ENCODE measurements at places on chromosomes 6 and 20.

DNA sequence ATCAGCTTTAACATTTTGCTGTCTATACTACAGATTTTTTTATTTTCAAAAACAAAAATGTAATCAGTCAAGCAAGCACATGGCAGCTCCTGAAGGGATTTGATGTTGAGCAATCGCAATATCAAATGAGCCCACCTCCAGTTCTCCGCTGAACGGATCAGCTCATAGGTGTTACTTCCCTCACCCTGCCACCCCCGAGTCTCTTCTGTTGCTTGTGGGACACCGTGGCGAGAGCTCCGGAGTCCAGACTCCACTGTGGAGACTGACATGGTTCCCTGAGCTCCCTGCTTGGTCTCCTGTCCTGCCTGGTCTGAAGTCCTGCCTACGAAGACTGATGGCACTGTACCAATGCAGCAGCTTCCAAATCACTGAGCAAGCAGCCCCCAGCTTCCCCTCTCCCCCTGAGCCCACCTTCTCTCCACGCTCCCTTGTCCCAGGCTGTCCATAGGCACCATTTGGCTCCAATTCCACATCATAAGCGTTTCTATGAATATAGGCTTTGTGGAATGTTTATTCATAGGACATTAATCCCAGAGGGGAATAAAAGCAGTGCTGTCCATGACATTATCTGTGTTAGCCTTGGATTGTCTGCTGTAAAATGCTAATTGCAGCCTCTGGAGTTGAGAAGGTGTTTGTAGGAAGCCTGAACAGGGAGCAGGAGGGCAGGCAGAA lies 162.2 kb downstream of the LY86 start:
- DNase-seq: no peak

DNA sequence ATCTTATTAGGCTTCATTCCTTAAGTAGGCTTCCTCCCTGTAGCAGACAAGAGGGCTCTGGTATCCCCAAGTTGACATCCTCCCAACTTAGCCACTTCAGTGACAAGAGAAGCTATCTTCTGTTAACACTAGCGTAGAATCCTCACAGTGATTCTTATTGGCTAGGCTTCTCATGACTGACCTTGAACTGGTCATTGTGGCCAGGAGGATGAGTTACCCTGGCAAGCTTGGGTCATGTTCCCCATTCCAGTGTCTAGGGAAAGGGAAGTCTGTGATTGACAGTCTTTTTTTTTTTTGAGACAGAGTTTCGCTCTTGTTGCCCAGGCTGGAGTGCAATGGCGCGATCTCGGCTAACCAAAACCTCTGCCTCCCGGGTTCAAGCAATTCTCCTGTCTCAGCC lies 7.1 kb downstream of the CDKAL1 start:
- DNase-seq: no peak

DNA sequence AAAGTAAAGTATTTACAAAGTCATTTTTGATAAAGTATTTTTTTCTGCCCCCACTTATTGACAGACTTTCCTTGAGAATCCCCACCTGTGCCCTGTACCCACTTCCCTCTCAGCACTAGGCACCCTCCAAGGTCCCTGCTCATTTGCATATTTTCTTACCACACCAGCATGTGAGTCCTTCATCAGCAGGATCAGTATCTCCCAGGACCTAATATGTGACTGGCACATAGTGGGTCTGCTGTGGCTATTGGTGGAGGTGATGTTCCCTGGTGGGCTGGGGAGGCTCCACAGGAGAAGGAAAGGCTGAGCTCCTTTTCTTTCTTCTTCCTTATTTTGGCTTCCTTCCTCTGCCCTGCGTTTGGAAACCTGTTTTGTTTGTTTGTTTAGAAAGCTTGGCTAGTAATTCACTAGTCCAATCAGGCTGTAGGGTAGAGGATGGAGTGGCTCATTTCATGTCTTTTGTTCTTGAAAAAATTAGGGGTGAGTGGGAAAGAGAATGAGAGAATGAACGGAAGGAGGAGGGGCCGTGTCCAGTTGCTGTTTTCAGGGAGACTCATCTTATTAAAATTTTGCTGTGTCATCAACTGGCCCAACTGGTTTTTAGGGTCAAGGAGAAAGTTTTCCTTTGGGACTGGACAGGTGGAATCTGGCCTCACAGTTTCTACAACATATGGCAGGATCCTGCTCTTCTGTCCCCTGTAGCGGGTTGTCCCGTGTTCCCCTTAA lies 2.8 kb upstream of the RNF24 start:
- DNase-seq: no peak

- no peak for DNase-seq
Observed at GRCh38 chr6:138101946-138102731, 5.1 kb downstream of the PERP start.

GRCh38 chr20:51542033-51542570 lies 417 bp downstream of the NFATC2 start:
- DNase-seq: no peak

DNA sequence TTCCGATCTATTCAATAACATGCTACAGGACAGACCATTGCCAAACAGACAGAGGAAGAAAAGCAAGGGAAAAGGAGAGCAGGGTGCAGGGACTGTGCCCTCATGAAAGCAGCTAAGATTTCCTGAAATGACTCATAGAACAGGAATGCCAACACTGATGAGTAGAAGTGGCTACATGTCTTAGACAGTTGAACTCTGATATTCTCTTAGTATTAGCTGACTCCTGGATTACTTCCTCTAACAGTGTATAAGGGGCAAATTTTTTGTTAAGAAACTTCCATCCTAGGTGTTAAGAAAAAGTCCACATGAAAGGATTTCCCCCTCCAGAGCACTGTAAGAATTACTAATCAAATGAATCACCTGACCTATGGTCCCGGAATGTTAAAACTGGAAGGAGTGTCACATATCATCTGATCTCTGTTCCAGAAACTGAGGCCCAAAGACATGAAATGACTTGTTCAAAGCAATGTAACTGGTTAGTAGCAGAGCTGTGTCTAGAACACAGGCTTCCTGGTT lies 224.9 kb downstream of the IBTK start:
- DNase-seq: no peak

DNA sequence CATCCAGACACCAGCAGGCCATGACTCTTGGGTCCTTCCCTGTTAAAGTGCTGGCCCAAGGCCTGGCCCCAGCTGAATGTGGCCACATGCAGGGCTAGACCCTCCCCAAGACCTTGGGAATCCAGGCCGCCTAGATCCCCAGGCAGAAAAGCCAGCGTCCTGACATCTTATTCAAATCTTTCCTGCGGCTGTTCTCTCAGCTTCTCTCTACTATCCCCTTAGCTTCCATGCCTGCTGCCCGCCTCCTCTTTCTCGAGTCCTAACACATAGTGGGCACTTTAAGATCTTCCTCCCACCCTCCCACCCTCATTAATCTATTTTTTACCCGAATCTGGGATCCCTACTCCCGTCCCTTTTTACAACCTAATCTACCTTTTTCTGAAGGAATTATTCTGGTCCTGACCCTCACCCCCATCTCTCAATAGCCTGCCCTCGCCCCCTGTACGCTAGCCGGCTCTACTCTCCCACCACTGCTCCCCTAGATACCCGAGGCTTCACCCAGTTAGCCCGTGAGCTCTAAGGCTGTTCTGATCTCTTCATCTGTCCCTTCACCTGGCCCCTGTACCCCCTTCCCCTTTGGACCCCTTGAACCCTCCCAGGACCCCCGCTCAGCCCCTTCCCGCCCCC lies at the start of gene CCHCR1:
CCHCR1 (minus strand) TSS at position 290 of the 627 bp plus-strand sequence; CDS start at position 88, 202 bp downstream.
- no peak for DNase-seq

- no peak for DNase-seq
Observed at GRCh38 chr20:33233129-33233774, 2.5 kb upstream of the BPIFA1 start.

DNA sequence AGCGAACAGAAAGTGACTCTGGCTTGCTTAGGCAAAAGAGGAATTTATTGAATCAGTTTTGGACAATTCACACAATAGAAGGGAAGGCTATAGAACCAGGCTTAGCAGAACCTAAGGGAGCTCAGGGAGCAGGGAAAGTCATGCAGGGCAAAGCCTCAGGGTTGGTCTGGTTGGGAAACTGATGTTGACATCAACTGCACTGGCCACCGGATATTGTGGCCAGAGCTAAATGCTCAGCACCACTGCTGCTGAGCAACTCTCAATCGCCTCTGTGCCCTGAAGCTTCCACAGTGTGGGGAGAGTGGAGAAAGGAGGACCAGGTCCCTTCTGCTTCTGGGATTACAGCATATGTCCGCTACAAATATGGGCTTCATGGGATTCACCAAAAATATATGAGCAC lies 93.3 kb upstream of the GCM1 start:
- DNase-seq: no peak

DNA sequence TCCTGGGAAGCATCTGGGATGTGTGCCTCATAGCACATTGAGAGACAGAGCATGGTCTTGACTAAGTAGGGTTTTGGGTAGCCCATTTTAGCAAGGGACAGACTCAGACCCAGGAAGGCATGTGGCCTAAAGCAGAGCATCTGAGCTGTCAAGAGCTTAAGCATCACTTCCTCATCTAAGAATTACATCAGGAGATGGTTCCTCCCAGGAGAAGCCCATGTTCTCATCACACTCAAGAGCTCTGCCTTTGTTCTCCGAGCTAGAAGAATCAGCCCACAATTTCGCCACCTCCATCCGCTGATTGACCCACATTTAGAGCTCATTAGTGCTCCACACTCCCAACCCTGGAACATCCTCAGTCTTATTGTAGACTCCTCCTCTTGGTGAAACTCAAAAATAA lies 68.3 kb downstream of the NPEPL1 start:
- no peak for DNase-seq

GRCh38 chr6:63759605-63760105 lies 124.1 kb downstream of the PHF3 start:
- DNase-seq: no peak

- DNase-seq: no peak
Observed at GRCh38 chr20:17538517-17539170, 7.5 kb upstream of the BFSP1 start.

GRCh38 chr20:16518784-16519084 lies 54.5 kb downstream of the KIF16B start:
- DNase-seq: no peak

GRCh38 chr20:48291896-48292295 lies 506.6 kb upstream of the SULF2 start:
- DNase-seq: no peak

GRCh38 chr6:32842690-32843089 lies 1.2 kb downstream of the PSMB8 start:
- no peak for DNase-seq

- DNase-seq: no peak
Observed at GRCh38 chr6:166739117-166739975, 112.3 kb upstream of the RPS6KA2 start.

- no peak for DNase-seq
Observed at GRCh38 chr20:45848421-45848820, 8.8 kb downstream of the ACOT8 start.

DNA sequence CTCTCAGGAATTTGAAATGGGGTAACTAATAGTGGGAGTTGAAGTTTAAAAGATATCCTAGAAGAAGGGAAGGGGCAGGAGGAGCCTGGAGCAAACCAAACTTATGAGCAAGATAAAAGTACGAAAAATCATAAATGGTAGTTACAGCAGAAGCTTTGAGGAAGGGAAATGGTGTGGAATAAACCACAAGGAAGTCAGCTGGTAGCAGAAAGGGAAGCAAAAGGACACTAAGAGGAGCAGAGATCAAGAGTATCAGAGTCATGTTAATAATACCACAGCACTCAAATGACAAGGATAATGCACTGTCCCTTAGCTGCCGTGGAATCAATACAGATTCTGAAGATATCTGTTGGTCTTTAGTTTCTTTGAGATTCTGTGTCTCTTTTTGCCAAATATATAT lies 44.9 kb upstream of the CCDC28A start:
- DNase-seq: no peak

GRCh38 chr20:15976047-15976736 lies 597.1 kb downstream of the KIF16B start:
- peak; percentile 99 for DNase-seq

- DNase-seq: peak; percentile 54
Observed at GRCh38 chr6:13395272-13396237, 67.2 kb upstream of the TBC1D7 start.

DNA sequence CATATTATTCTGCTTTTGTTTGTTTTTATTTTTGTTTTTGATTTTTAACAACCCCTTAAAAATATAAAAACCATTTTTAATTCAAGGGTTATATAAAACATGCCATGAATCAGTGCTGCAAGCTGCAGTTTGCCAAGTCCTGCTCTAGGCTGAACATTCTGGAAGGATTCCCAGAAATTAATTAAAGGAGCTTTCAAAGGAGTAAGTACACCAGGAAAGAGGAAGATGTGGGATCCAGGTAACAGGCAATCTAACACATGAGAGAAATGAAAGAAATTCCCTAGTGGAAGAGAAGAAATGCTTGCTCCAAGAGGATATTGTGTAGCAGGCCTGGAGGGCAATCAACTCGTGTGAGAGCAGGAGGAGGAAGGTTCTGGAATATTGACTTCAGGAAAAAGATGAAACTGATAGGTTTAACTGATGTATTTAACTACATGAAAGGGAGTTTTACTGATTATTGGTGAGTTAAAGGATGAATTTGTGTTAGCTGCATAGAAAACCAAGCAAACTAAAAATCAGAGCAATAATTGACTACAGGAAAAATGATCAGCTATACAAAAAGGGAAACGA lies 146.0 kb upstream of the PHACTR1 start:
- no peak for DNase-seq

DNA sequence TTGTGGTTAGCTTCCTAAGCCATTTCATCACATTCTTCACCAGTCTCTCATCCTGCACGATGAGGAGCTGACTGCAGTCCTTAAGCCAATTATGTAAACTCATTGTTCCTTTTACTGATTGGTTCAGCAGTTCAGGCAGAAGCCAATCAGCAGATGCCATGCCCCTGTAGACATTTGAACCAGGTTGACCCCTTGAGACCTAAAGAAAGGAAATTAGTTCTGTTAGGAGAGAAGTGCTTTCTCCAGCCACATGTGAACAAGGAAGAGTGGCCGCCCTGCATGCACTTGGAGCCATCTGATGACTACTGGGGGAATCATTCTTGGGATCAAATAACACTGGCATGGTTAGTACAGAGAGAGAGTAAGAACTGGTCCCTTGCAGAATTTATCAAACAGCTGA lies 535.2 kb upstream of the ID4 start:
- DNase-seq: no peak

GRCh38 chr6:3776881-3777507 lies 25.5 kb upstream of the PXDC1 start:
- DNase-seq: peak; percentile 27

GRCh38 chr6:169960886-169961611 lies 209.6 kb downstream of the ERMARD start:
- DNase-seq: no peak

DNA sequence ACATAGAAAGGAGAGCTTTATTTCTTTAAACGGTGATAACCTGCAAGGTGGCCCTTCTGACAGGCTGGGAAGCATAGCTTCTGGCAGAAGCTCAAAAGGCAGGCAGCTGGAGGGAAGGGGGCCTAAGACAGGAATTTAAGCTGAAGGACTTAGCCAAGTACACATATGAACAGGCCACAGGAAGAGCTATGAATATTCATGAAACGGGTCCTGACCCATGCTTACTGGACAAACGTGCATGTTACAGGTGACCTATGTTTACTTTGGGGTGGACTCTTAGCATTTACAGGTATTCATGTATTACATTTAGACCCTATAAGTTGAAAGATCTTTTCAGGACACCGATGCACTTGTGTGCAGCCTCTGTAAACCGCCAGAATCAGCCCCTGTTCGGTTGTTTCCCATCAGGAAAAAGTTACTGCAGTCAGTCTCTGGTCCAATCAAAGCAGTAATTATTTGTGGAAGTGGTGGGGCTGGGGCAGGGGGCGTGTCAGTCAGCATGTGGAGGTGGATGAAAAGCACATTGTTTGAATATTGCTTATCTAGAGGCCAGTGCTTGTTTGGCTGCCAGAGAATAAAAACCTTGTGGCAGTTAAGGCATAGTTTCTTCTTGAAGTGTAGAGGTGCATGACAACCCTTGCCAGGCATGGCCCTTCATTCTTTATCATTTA lies 2.9 kb upstream of the GZF1 start:
- no peak for DNase-seq

- no peak for DNase-seq
Observed at GRCh38 chr6:6497976-6498375, 90.5 kb upstream of the LY86 start.
